Foreskin keratinocyte (primary cell): ENCODE measurements at places on chromosomes 2 and 18. TPM values are rescaled to one million over a fixed set of nuclear protein-coding genes. Genes with fewer than 3 reads are reported as not detected.

ECEL1 gene
- polyA plus RNA-seq, result not detected in 2 replicates

ACOXL gene
- 0.19 and 0.49 TPM in 2 replicates for polyA plus RNA-seq

CD226 gene
- 0.11 and 0.14 TPM in 2 replicates for polyA plus RNA-seq

SKA1 gene
- polyA plus RNA-seq, result 12.5 and 16.5 TPM in 2 replicates

GRB14 gene
- polyA plus RNA-seq, result 1.5 and 2.5 TPM in 2 replicates

FAM117B gene
- 0.75 and 0.78 TPM in 2 replicates for polyA plus RNA-seq

VAMP8 gene
- 286 and 294 TPM in 2 replicates for polyA plus RNA-seq

FOXD4L1 gene
- 0.02 TPM in 2 replicates for polyA plus RNA-seq

NCKAP1 gene
- polyA plus RNA-seq, result 37.1 and 47.6 TPM in 2 replicates

UGT1A4 gene
- polyA plus RNA-seq, result 0.06 and 0.07 TPM in 2 replicates

STK17B gene
- 4.8 and 5.0 TPM in 2 replicates for polyA plus RNA-seq

UXS1 gene
- 23.3 and 26.1 TPM in 2 replicates for polyA plus RNA-seq

LRP2 gene
- polyA plus RNA-seq, result not detected in 2 replicates

LHCGR gene
- polyA plus RNA-seq, result not detected in 2 replicates

VAMP5 gene
- polyA plus RNA-seq, result 5.3 and 6.3 TPM in 2 replicates

COL4A4 gene
- polyA plus RNA-seq, result 0.13 and 0.26 TPM in 2 replicates

FER1L5 gene
- 0.03 and 0.04 TPM in 2 replicates for polyA plus RNA-seq

POTEE gene
- 0.03 and 0.04 TPM in 2 replicates for polyA plus RNA-seq

ABHD1 gene
- polyA plus RNA-seq, result not detected in 2 replicates

LOXL3 gene
- 1.2 and 1.8 TPM in 2 replicates for polyA plus RNA-seq

SERPINB11 gene
- not detected in 2 replicates for polyA plus RNA-seq

PELI1 gene
- polyA plus RNA-seq, result 5.7 and 8.7 TPM in 2 replicates

EHBP1 gene
- polyA plus RNA-seq, result 10.0 and 13.4 TPM in 2 replicates

ACTG2 gene
- polyA plus RNA-seq, result 0.16 and 0.47 TPM in 2 replicates

MBD1 gene
- 44.9 and 46.4 TPM in 2 replicates for polyA plus RNA-seq

GKN1 gene
- 0.10 and 0.18 TPM in 2 replicates for polyA plus RNA-seq

AGXT gene
- polyA plus RNA-seq, result not detected in 2 replicates

RAPGEF4 gene
- 0.58 and 0.60 TPM in 2 replicates for polyA plus RNA-seq

LAMA1 gene
- 0.96 and 5.4 TPM in 2 replicates for polyA plus RNA-seq

TBR1 gene
- polyA plus RNA-seq, result not detected in 2 replicates

ACKR3 gene
- polyA plus RNA-seq, result 1.3 and 1.6 TPM in 2 replicates

GMCL1 gene
- 3.8 and 5.7 TPM in 2 replicates for polyA plus RNA-seq

ZNF521 gene
- not detected in 2 replicates for polyA plus RNA-seq

COL4A3 gene
- polyA plus RNA-seq, result 0.01 and 0.12 TPM in 2 replicates

OTOF gene
- not detected in 2 replicates for polyA plus RNA-seq

SLC19A3 gene
- 0.04 and 0.09 TPM in 2 replicates for polyA plus RNA-seq

TDRD15 gene
- not detected in 2 replicates for polyA plus RNA-seq

HOXD8 gene
- polyA plus RNA-seq, result 7.0 and 9.7 TPM in 2 replicates

ACMSD gene
- polyA plus RNA-seq, result not detected in 2 replicates

PSMA8 gene
- not detected in 2 replicates for polyA plus RNA-seq

CDH20 gene
- not detected in 2 replicates for polyA plus RNA-seq

ADGRF3 gene
- not detected in 2 replicates for polyA plus RNA-seq

ERCC3 gene
- 26.1 and 30.7 TPM in 2 replicates for polyA plus RNA-seq
